Fibroblast of gingiva (primary cell): ENCODE measurements at places on chromosomes 3 and 15.

DNA sequence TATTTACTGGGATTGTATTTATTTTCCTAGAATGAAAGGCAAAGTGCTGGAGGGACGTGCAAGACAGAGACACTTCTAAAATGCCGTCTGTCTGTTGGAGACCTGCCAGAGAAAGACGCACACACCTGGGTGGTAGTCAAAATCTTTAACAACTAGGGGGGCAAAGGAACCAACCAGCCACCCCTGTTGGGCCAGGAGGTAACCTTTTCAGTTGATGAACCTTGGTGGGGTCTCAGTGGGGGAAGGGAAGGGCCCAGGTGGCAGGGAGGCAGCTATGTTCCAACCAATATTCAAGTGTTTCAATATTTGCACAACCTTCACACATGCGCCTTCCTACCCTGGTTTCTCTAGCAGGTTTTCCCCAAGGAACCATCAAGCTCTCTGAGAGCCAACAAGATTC lies 99.0 kb downstream of the MEGF11 start:
- no peak for DNase-seq

GRCh38 chr3:152094406-152094805 lies 174.3 kb upstream of the MBNL1 start:
- peak; percentile 10 for DNase-seq

DNA sequence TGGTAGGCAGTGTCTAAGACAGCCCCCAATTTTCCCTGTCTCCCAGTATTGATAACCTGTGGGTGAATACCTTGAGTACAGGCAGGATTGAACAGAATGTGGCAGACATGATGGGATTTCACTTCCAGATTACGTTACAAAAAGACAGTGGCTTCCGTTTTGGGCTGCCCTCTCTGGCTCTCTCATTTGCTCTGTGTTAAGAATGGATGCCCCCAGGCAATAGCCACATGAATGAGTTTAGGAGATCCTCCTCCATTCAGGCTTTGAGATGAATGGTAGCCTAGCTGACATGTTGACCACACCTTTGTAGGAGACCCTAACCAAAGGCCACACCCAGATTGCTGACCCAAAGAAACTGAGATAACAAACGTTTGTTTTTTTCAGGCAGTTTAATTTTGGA lies 34.3 kb downstream of the UBXN7 start:
- no peak for DNase-seq

DNA sequence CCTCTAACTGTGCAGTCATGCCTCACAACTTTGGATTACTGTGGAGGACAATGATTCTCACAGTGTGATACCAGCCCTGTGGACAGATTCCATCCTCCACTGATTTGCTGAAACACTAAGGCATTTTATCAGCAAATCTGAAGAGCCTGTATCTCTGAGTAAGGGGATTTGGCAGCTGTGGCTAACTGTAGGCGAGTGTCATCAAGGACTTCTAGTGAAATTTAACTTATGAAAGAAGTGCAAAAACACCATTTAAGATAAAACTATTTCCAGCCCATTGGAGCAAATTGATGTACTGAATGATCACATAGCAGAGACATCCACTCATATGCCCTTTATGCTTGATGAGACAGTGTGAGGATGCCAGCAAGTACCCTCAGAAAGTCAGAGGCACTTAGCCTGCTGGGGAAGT lies 13.9 kb upstream of the TMPRSS7 start:
- no peak for DNase-seq
